ENCODE measurements at places on chromosomes 4 and X.
A peak's percentile ranks its signal among the peaks of the same experiment; 100 is the strongest.

- DNase-seq: no peak
These were observed 24.8 kb downstream of the IQSEC2 start for GRCh38 chrX:53256446-53257041.

DNA sequence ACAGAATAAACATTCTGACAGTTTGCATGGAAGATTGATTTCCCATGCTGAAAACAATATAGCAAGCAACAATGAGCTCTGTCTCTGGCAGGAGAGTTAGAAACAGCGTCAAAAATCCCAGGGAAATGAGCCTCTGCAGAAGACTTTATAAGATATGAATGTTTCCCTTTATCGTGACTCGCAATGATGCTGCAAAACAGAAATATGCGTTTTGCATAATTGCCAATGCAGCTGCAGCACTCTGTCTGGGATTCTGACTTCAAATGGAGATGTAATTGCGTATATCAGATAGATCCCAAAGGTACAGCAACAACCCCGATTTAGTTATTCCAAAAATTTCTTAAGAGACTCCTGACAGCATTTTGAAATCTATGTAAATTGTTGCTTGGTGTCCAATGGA, 702.4 kb upstream of the EPHA5 start:
- DNase-seq: peak; percentile 65

DNA sequence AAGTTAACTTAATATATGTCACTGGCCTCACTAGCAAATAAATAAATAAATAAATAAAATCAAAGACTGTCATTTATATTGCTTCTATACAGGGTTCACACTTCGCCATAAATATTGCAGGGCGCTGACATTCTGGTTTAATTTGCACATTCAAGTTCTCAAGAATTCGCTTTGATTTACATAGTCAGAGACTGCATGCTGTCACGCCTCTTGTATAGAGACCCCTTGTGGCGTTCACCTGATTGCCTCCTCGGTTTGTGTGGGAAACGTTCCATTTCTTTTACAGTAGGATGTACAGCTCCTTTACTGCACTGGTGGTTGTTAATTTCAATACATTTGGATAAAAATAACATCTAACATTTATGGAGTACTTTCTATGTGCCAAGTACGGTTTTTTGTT, 71.3 kb upstream of the ADGRG2 start:
- no peak for DNase-seq

DNA sequence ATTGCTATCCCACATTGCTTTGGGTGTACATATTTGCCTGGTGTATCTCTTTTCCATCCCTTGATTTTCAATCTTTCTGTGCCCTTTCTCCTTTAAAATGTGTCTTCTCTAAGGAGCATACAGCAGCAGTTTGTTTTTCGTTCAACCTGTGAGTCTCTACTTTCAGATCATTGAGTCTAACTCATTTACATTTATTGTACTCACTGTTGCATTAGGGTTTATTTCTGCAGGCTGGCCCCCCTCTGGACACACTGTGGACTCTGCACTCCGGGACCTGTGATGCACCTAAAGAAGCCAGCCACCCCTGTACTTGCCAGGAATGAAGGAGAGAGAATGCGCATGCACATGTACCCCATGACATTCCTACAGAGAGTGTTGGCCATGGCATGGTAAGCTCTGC, 93.0 kb downstream of the FAM53A start:
- DNase-seq: no peak

- DNase-seq: no peak
These were observed 840 bp upstream of the RPL34 start for GRCh38 chr4:108619372-108620100.
